Left ventricle myocardium inferior (tissue), 1 donor: ENCODE measurements at places on chromosomes 12 and 14. TPM values are rescaled to one million over a fixed set of nuclear protein-coding genes. Genes with fewer than 3 reads are reported as not detected.

SERPINA5 gene
- 2.1 TPM for total RNA-seq

CDKN1B gene
- 36.3 TPM for total RNA-seq

GRCh38 chr12:101880769-101881168 is 3.4 kb downstream of the DRAM1 start:
- no peak for DNase-seq

DNA sequence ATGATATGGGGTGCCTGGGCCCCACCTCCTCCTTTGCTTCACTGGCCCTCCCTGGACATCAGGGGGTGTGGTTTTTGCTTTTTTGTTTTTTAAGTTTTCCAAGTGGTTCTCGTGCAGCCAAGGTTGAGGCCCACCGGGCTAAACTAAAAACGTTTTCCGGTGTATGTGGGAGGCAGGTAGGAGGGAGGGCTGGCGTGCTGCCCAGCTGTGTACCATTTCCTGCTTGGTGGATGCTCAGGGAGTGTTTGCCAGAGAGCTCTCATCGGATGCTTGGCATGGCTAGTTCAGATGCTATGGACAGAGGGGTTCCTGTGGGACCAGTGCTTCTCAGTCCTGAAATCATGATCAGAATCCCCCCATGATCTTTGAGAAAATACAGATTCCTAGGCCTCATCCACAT is 246.4 kb downstream of the CACNA1C start:
- no peak for DNase-seq
